Activated T-helper 1 cell treated with anti-CD3 and anti-CD28 coated beads, Interleukin-12 subunit alpha, Interleukin-12 subunit beta, Interleukin-2, Interleukin-4 antibody, amounts not matched to agents 30 ng/mL and 10 ng/mL and 1 ng/mL, durations not matched to agents 14 hours and 24 hours and 36 hours (primary cell): ENCODE measurements at places on chromosomes 2 and 18. TPM values are rescaled to one million over a fixed set of nuclear protein-coding genes. Genes with fewer than 3 reads are reported as not detected.
A peak's percentile ranks its signal among the peaks of the same experiment; 100 is the strongest.

The LYG1 gene
- 1.5 and 1.7 TPM in 2 replicates for total RNA-seq

DNA sequence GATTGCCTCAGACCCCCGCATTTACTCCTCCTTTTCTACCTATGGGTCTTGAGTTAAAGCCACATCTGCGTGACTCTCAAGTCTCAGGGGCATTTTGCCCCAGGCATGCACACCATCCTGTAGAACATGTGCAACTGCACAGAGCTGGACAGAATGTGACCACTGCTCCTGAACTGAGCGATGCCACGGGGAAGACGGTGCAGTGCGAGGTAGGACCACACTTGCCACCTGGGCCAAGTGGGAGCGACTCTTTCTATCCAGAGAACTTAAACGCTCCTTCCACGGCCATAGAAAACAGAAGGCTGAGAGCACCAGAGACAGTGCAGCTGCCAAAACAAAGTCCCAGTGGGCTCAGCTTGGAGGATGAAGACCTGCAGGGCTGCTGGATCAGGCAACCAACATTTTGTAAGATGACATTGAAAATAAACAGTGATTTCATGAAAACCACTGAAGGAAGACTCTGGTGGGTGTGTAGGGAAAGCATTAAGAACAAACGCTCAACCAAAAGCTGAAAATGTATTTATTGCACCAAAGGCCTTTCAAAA is 149.0 kb upstream of the HDAC4 start:
- H3K4me1 ChIP-seq, result peaks cover 45% of the 10 kb centered on the region
- H3K27me3 ChIP-seq, result peaks cover 34% of the 10 kb centered on the region
- no peak overlapping the region for H3K4me3 ChIP-seq
- no peak overlapping the region for H3K27ac ChIP-seq
- H3K36me3 ChIP-seq, result no peaks in the 10 kb centered on the region

DNA sequence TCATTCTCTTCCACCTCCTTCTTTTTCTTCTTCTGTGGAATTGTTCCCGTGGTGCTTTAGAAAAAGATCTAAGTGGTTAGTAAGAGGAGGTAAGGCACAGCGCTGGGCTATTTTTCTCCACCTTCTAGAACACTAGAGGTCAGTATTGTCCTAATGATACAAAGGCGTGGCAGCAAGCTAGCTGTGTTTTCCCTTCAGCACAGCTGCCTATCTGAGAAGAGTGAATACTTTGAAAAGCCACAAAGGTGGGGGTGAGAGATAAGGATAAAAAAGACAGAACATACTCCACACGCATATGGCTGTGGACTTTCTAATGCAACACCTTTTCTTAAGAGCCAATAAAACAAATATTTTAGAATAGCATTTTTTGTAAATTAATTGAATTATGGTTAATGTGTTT is 2.1 kb downstream of the CNTNAP5 start:
- no peak overlapping the region for H3K4me3 ChIP-seq
- H3K27ac ChIP-seq, result no peak overlapping the region
- no peaks in the 10 kb centered on the region for H3K36me3 ChIP-seq

- H3K27me3 ChIP-seq, result no peaks in the 10 kb centered on the region
- peaks cover 2% of the 10 kb centered on the region for H3K36me3 ChIP-seq
- H3K4me1 ChIP-seq, result peaks cover 18% of the 10 kb centered on the region
- no peak overlapping the region for H3K4me3 ChIP-seq
- H3K27ac ChIP-seq, result no peak overlapping the region
Measured at GRCh38 chr2:171412571-171413175, 21.1 kb downstream of the METTL8 start.

GRCh38 chr18:13610555-13611141 is 115.7 kb downstream of the FAM210A start:
- peaks cover 62% of the 10 kb centered on the region for H3K4me1 ChIP-seq
- DNase-seq, result no peak
- peaks cover 9% of the 10 kb centered on the region for H3K36me3 ChIP-seq
- peaks cover 1% of the 10 kb centered on the region for H3K27me3 ChIP-seq

DNA sequence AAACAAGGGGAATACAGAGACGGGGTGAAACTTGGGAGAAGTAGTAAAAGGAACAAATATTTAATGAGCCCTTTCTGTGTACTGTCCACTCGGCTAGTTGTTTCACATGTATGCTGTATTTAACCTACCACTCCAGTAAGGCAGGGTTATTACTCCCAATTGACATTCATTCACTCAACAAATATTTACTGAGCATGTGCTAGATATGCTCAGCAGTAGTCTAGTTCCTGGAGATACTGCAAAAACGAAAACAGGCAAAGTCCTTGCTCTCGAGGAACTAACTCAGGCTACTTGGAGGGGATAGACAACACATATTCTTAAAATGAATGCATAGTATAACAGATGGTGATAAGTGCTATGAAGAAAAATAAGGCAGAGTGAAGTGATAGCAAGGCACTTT is 207.3 kb downstream of the SS18 start:
- H3K4me1 ChIP-seq, result no peaks in the 10 kb centered on the region
- H3K27me3 ChIP-seq, result no peaks in the 10 kb centered on the region
- no peak overlapping the region for H3K4me3 ChIP-seq
- no peaks in the 10 kb centered on the region for H3K36me3 ChIP-seq
- DNase-seq, result no peak

DNA sequence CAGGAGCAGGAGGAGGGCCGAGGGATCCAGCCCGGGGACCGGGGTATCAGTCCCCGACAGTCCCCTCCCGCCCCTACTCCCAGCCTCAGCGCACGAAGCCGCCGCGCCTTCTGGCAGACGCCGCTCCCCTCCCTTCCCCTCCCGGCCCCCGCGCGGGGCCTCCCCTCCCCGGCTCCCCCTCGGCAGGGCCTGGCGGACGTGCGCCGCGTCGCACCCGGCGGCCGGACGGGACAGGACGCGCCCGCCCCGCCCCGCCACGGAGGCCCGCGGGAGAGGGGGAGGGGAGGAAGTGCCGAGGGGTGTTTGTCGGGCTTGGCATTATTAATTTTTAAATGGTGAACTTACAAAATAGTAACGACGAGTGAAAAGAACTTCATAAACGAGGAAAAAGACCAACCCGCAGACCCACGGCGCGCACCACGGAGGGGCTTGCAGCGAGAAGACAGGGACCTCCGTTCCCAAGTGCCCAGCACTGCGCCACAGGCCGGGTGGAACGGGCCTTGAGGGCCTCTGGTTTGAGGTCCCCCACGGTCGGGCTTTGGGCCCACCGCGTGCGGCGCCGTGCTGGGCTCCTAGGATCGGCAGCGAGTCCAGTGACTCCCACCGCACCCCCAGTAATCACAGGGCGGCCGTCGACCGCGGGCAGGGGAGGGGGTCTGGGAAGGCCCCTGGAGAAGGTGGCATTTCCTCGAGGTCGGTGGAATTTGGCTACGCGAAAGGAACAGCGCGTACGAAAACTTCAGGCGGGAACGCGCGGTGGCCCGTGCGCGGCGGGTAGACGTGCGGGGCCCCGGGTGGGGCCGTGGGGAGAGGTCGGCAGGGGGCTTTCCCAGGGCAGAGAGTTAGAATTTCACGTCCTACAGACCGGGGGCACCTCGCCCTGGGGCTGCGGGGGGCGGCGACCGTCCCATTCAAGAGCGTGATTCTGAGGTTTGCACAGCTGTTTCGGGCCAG is 954 bp upstream of the CTDSP1 start:
- H3K36me3 ChIP-seq, result peaks cover 8% of the 10 kb centered on the region
- peak overlapping the region; percentile 98 for H3K27ac ChIP-seq
- H3K27me3 ChIP-seq, result no peaks in the 10 kb centered on the region
- DNase-seq, result peak; percentile 56
- H3K4me1 ChIP-seq, result peaks cover 40% of the 10 kb centered on the region

DNA sequence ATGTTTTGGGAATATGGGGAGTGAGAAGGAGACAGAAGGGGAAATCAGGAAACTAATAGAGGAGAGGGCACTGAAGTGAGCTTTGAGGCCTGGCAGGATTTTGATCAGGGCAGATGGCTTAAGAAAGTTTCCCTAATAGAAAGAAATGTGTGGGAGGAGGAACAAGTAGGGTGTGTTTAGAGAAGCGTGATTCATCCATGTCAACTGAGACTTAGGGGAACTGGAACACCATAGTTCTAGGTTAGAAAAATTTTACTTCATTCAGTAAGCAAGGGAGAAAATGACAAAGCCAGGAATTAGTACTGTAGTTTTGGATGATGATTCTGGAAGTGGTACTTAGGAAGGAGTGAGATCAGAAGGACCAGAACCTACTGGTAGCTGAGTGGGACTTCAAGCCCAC is 296.0 kb downstream of the PLCL1 start:
- H3K27ac ChIP-seq, result no peak overlapping the region
- H3K4me3 ChIP-seq, result no peak overlapping the region
- H3K36me3 ChIP-seq, result no peaks in the 10 kb centered on the region
- no peaks in the 10 kb centered on the region for H3K4me1 ChIP-seq

DNA sequence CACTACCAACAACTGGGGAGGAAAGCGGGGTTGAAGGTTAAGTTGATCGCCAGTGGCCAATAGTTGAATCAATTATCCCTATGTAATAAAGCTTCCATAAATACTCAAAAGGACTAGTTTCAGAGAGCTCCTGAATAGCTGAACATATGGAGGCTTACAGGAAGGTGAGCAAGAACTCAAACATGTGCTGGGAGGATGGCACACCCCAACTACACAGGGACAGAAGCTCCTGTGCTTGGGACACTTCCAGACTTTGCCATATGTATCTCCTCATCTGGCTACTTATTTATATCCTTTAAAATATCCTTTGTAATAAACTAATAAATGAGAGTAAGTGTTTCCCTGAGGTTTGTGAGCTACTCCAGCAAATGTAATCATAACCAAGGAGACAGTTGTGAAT is 115.7 kb downstream of the HNMT start:
- H3K27ac ChIP-seq, result no peak overlapping the region
- no peaks in the 10 kb centered on the region for H3K36me3 ChIP-seq
- DNase-seq, result no peak
- H3K27me3 ChIP-seq, result no peaks in the 10 kb centered on the region

The IGFBP2 gene
- total RNA-seq, result 11.1 and 12.3 TPM in 2 replicates

DNA sequence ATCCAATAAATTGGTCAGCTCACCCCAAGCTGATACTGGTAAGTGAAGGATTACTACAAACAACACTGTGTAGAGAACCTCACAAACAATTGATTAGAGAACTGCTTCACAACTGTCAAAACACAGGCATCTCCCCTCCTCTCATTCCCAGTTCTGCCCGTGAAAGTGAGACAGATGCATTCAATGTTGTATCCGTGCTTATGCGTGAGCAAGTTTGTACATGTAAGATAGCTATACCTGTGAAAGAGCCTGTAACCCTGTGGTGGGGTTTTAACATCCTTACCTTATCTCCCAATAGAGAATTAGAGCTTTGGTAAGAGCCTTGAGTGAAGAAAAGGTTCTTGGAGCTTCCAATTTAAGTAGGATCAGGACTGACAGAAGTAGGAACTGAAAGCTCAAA is 9.1 kb downstream of the MARCHF4 start:
- peaks cover 25% of the 10 kb centered on the region for H3K27me3 ChIP-seq
- H3K36me3 ChIP-seq, result no peaks in the 10 kb centered on the region
- H3K4me1 ChIP-seq, result no peaks in the 10 kb centered on the region
- H3K4me3 ChIP-seq, result no peak overlapping the region

The LOXHD1 gene
- not detected in 2 replicates for total RNA-seq

DNA sequence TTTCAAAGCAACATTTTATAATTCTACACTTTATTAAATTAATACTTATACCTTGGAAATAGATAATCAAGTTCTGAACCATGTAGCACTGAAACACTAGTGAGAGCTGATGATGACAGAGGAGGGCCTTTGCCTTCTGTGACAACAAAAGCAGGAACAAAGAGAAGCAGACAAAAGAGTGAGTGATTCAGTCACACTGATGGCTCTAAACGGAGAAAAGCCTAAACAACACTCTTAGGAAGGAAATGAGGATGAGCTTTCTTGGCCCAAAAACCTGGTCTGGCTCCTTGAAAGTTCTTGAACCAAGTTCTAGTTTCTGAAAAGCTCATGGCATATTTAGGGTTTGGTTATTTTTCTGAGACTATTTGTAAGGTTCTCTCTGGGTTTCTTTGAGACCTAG is 271.9 kb downstream of the DPP10 start:
- H3K27ac ChIP-seq, result no peak overlapping the region
- no peak for DNase-seq
- H3K36me3 ChIP-seq, result no peaks in the 10 kb centered on the region
- H3K4me1 ChIP-seq, result no peaks in the 10 kb centered on the region

The TEX261 gene
- total RNA-seq, result 89.4 and 97.4 TPM in 2 replicates

- no peak overlapping the region for H3K27ac ChIP-seq
- H3K4me3 ChIP-seq, result no peak overlapping the region
- H3K4me1 ChIP-seq, result peaks cover 14% of the 10 kb centered on the region
- no peak for DNase-seq
- H3K27me3 ChIP-seq, result no peaks in the 10 kb centered on the region
Measured at GRCh38 chr2:232584238-232584637, 33.7 kb downstream of the EIF4E2 start.

GRCh38 chr2:203857656-203858055 is 9.9 kb upstream of the CTLA4 start:
- no peak overlapping the region for H3K27ac ChIP-seq
- DNase-seq, result no peak
- peaks cover 76% of the 10 kb centered on the region for H3K4me1 ChIP-seq
- peaks cover 6% of the 10 kb centered on the region for H3K36me3 ChIP-seq

GRCh38 chr2:38115216-38116032 is 39.5 kb upstream of the CYP1B1 start:
- H3K4me3 ChIP-seq, result no peak overlapping the region
- peaks cover 3% of the 10 kb centered on the region for H3K27me3 ChIP-seq
- H3K4me1 ChIP-seq, result no peaks in the 10 kb centered on the region
- DNase-seq, result peak; percentile 47
- H3K27ac ChIP-seq, result no peak overlapping the region
- no peaks in the 10 kb centered on the region for H3K36me3 ChIP-seq

The AAK1 gene
- 89.2 and 94.0 TPM in 2 replicates for total RNA-seq

The ARHGEF33 gene
- 0.15 and 0.36 TPM in 2 replicates for total RNA-seq

DNA sequence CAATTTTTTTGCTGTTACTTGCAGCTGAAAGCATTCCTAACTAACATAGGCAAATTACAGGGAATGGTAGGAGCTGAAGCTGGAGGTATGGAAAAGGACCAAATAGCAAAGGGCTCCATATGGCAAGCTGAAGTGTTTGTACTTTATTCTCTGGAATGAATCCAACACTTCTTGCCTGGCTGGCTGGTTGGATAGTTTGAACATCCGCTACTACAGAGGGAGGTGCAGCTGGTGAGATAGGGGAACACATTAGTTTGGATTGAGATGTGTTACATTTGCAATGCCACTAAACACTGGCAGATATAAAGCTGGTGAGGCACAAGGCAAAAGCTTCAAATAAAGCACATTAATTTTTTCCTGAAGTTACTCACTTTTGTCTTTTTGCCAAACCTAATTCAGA is 291.5 kb downstream of the SP3 start:
- H3K4me1 ChIP-seq, result no peaks in the 10 kb centered on the region
- no peak overlapping the region for H3K4me3 ChIP-seq
- H3K36me3 ChIP-seq, result peaks cover 2% of the 10 kb centered on the region
- DNase-seq, result no peak
- peaks cover 3% of the 10 kb centered on the region for H3K27me3 ChIP-seq

The SERPINB4 gene
- total RNA-seq, result not detected in 2 replicates

The REL gene
- total RNA-seq, result 93.6 and 97.2 TPM in 2 replicates

DNA sequence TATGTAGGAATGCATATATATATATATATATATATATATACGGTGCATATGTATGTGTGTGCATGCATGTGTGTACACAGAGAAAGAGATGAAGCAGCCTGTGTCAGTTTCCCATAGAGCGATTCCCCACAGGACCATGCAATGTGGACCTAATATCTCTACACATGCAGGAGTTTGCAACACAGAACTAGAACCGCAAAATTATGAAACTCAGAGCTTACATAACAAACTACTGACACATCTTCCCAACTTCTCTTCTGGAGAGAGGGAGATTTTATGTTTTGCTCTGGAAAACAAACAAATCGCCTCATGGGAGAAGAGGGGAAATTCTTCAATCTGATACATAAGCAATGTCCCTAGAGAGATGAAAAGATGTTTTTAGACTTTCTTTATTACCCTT is 377.2 kb downstream of the LRATD1 start:
- no peak for DNase-seq
- H3K4me3 ChIP-seq, result no peak overlapping the region
- H3K27ac ChIP-seq, result no peak overlapping the region
- no peaks in the 10 kb centered on the region for H3K36me3 ChIP-seq
